ENCODE measurements at places on chromosomes 7 and 10.

GRCh38 chr10:121595806-121596688, 2.2 kb downstream of the FGFR2 start:
- DNase-seq: no peak

- DNase-seq: no peak
These were observed 6.8 kb upstream of the GJD4 start for GRCh38 chr10:35598379-35598778.

DNA sequence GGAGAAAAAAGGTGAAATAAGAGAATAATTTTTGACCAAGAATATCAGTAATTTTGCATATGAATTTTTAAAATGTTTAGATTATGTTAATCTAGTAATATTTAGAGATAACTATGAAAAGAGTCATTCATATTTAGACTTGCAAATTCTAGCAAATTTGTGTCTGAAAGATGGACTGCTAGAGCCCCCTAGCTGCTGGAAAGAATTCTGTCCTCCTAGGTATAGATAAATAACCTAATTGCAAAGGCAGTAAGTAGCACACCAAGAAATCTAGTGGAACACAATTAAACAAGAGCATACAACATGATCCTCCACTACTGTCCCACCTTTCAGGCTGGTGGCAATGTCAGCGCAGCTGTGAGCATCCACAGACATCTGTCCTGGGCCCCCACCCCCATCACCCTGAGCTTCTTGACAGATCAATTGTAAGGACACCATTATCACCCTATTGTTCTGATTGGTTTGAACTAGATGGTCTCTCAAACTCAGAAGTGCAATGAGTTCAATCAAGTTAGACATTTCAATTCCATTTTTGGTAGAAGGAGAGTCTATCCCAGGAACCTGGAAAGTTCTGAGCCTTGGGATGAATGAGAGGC, 15.0 kb upstream of the GFRA1 start:
- DNase-seq: no peak

DNA sequence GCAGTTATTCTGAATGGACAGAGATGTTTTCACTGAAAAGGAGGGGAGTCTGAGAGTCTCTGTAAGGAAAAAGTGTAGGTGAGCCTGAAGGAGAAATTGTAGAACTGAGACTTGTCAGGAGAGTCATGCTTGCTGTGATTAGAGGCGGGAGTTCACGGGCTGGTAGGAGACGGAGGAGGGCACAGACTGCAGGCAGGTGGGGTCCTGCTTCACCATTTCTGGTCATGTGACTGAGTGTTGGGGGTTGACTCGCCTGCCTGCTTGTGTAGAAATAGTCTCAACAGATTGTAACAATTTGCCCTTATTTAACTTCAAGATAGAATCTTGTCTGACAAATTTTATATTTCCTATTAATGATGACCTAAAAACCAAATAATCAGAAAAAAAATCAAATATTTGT, 70.3 kb downstream of the OGDH start:
- no peak for DNase-seq

- no peak for DNase-seq
These were observed 1.2 kb upstream of the GTPBP4 start for GRCh38 chr10:986881-987619.

DNA sequence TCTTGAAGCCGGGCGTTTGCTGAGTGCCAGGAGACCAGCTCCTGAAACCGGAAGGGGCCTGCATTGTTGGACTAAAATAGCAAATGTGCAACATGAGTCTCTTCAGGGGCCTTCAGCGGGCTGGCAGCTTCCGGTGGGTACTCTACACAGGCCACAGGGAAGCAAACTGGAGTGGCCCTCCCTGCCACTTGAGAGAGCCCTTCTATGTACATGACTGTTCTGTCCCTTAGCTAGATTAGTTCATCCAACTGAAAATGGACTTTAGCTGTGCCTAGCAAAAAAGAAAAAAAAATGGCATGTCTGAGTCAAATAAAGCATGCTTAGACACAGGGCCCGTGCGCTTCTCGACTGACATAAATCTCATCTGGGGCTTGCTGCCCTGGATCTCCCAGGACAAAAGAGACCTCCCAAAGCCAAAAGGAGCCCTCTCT, 115.3 kb upstream of the TCF7L2 start:
- DNase-seq: no peak

GRCh38 chr10:109517748-109518147, 405.6 kb downstream of the XPNPEP1 start:
- DNase-seq: no peak

- DNase-seq: no peak
These were observed 319.7 kb upstream of the POM121L12 start for GRCh38 chr7:52715701-52716100.

GRCh38 chr7:42012786-42013360, 224.1 kb downstream of the GLI3 start:
- DNase-seq: no peak

Data from activated T-cell treated with anti-CD3 and anti-CD28 coated beads for 1 hour (primary cell).